DND-41 (cell line): ENCODE measurements at places on chromosomes 6 and 20.

DNA sequence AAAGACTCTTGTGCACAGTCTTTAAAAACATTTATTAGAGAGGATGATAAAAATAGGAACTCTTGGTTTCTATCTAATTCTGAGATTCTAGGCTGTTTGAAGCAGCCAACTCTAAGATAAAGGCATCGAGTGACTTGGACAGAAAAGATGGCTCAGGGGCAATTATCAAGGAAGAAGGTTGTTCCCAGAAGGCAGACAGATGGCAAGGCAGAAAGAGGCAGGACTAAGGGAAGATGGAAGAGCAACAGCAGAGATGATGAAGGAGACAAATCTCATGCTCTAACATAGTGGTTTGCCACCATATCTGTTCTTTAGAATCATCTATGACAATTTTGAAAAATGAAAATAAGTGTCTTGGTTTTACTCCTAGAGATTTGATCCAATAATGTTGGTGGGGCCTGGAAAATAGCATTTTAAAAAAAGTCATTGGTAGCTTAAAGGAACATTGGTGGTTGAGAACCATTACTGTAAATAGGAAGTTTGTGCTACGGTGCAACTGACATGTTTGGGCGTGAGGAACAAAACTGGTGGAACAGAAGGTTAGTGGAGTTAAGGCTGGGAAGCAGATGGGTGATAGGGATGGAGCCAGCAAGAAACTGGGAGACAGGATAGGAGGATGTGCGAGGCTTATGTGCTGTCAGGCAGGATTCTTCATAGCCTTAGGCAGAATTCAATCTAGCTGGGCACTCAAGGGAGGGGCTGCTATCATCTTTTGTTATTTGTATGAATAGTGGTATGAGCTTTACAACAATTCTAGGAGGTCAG lies 751.1 kb downstream of the DHX35 start:
- no peak overlapping the region for H3K4me3 ChIP-seq
- H3K36me3 ChIP-seq: no peaks in the 10 kb centered on the region
- H3K27ac ChIP-seq: no peak overlapping the region
- no peaks in the 10 kb centered on the region for H3K4me1 ChIP-seq
- DNase-seq: no peak
- H3K27me3 ChIP-seq: no peaks in the 10 kb centered on the region

DNA sequence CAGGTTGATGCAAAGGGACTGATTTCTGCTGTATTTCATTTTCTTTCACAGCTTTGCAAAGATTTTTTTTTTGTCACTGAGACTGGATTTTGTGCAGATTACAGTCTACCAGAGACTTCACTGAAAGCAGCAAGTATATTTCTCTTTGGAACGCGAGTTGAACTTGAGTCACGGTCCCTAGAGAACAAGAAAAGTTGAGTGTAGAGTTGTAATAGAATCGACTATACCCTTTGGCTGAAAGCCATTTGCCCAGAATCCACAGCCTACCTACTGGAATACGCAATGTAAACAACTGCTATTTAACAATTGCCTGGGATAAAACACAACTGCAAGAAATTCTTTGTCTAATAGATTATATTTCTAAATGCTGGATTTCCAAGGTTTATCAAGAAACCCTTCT lies 520.6 kb downstream of the HDGFL1 start:
- no peaks in the 10 kb centered on the region for H3K4me1 ChIP-seq
- H3K27me3 ChIP-seq: no peaks in the 10 kb centered on the region
- H3K36me3 ChIP-seq: no peaks in the 10 kb centered on the region
- H3K4me3 ChIP-seq: no peak overlapping the region
- no peak for DNase-seq

DNA sequence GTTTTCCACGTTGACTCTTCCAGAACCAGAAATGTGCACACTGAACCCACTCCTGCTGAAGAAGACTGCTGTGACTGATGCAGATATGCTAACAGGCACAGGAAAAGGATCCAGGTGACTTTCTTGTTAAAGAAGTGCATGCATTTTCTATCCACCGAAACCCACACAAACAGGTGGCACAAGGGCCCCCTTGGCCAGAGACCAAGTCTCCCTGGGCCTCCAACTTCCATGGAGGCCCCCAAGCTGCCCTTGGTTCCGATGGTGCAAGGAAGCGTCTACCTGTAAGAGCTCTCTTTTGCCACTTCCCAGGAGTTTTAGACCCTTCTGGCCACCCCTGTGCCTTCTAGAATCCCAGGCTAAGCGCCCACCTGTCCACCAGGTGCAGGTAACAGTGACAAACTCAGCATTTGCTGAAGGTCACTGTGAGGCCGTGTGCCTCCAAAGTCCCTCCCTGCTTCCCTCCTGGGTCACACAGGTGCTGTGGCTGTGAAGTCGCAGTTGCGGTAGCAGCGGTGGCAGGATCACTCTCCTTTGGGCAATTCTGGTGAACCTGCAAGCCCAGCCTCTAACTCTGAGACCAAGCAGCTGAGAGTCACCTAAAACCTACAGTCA lies 134.8 kb downstream of the PXDC1 start:
- H3K36me3 ChIP-seq: no peaks in the 10 kb centered on the region
- H3K4me3 ChIP-seq: no peak overlapping the region
- no peak overlapping the region for H3K27ac ChIP-seq
- no peaks in the 10 kb centered on the region for H3K4me1 ChIP-seq
- no peak for DNase-seq
- H3K27me3 ChIP-seq: peaks cover 7% of the 10 kb centered on the region

DNA sequence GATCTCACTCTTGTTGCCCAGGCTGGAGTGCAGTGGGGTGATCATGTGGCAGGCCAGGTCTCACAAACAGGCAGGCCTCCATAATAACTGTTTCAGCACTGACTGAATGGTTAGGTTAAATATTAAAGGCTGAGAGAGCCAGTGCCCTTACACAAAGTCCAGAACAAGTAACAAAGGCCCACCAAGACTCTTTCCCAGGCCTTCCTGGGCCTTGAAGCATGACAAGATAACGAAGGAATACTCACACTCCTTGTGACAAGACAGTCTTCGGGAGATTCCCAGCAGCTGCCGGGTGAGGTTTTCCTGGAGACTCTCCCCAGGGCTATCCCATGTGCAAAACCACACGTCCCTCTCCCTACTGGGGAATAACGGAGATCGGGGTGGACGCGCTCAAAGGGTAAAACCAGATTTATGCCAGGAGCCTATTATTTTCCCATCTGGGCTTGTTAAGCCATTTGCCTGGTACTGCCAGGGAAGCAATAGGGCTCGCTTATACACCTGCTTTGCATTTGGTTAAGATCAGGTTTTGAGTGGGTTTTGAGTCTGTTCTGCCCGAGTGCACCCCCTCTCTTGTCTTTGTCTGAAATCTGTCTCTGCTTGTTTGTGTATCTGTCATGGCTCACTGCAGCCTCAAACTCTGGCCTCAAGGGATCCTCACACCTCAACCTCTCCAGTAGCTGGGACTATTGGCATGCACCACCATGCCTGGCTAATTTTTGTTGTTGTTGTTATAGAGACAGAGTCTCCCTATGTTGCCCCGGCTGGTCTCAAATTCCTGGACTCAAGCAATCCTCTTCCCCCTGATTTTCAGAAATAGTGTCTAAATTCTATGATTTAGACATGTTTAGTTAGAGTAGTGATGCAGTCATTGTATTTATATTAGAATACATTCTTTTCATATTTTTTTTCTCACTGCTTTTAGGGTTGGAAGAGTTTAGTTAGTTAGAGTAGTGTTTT lies 1.4 kb upstream of the ENPP3 start:
- H3K4me1 ChIP-seq: no peaks in the 10 kb centered on the region

GRCh38 chr20:5767493-5768098 lies 17.4 kb downstream of the SHLD1 start:
- H3K36me3 ChIP-seq: peaks cover 4% of the 10 kb centered on the region; the same call in 1 of the 2 replicates
- no peak overlapping the region for H3K27ac ChIP-seq
- no peaks in the 10 kb centered on the region for H3K27me3 ChIP-seq

- H3K27me3 ChIP-seq: no peaks in the 10 kb centered on the region
- H3K4me3 ChIP-seq: no peak overlapping the region
- no peak for DNase-seq
- no peaks in the 10 kb centered on the region for H3K36me3 ChIP-seq
These were observed 17.4 kb upstream of the DACT2 start for GRCh38 chr6:168336967-168337366.

DNA sequence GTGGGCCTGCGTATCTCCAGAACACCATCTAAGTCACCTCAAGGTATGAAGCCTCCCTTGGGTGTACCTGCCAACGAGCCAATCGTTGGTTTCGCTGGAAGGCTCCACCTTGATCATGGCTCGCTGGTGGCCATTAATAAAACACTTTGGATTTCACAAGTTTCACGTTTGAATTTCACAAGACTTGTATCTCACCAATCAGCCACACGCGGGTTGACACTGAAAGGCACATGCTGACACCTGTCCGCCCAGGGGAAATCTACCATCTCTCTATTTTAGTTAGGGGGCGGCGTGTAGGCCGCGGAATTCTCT lies 586 bp upstream of the HMGA1 start:
- H3K4me3 ChIP-seq: peak overlapping the region; percentile 72
- peak overlapping the region; percentile 61; the same call in 1 of the 2 replicates for H3K27ac ChIP-seq
- peaks cover 36% of the 10 kb centered on the region for H3K4me1 ChIP-seq
- peaks cover 30% of the 10 kb centered on the region for H3K36me3 ChIP-seq
- H3K27me3 ChIP-seq: no peaks in the 10 kb centered on the region

GRCh38 chr20:25608774-25609173 lies 15.0 kb downstream of the NANP start:
- H3K4me3 ChIP-seq: no peak overlapping the region
- no peaks in the 10 kb centered on the region for H3K4me1 ChIP-seq
- no peak overlapping the region for H3K27ac ChIP-seq
- no peak for DNase-seq
- no peaks in the 10 kb centered on the region for H3K27me3 ChIP-seq

DNA sequence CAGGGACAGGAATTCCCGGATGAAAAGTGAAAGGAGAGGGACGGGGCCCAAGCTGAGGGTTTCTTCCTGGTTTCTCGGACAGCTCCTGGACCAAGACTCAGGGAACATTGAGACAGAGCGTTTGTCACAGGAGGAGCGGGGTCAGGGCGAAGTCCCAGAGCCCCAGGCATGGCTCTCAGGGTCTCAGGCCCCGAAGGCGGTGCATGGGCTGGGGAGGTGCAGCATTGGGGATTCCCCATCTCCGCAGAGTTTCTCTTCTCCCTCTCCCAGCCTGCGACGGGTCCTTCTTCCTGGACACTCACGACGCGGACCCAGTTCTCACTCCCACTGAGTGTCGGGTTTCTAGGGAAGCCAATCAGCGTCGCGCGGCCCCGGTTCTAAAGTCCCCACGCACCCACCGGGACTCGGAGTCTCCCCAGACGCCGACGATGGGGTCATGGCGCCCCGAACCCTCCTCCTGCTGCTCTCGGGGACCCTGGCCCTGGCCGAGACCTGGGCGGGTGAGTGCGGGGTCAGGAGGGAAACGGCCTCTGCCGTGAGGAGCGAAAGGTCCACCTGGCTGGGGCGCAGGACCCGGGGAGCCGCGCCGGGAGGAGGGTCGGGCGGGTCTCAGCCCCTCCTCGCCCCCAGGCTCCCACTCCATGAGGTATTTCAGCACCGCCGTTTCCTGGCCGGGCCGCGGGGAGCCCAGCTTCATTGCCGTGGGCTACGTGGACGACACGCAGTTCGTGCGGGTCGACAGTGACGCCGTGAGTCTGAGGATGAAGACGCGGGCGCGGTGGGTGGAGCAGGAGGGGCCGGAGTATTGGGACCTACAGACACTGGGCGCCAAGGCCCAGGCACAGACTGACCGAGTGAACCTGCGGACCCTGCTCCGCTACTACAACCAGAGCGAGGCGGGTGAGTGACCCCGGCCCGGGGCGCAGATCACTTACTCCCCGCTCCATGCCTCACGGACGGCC lies 54.6 kb upstream of the POLR1H start:
- no peak for DNase-seq
- no peaks in the 10 kb centered on the region for H3K4me1 ChIP-seq
- H3K27me3 ChIP-seq: no peaks in the 10 kb centered on the region
- H3K4me3 ChIP-seq: peak overlapping the region; percentile 40
- H3K36me3 ChIP-seq: no peaks in the 10 kb centered on the region
- no peak overlapping the region for H3K27ac ChIP-seq

GRCh38 chr6:43876602-43877001 lies 106.6 kb downstream of the VEGFA start:
- H3K4me3 ChIP-seq: no peak overlapping the region
- H3K27ac ChIP-seq: no peak overlapping the region
- DNase-seq: no peak
- peaks cover 6% of the 10 kb centered on the region for H3K27me3 ChIP-seq
- H3K4me1 ChIP-seq: no peaks in the 10 kb centered on the region

GRCh38 chr6:164095056-164095455 lies 680.5 kb downstream of the QKI start:
- no peak overlapping the region for H3K4me3 ChIP-seq
- no peak overlapping the region for H3K27ac ChIP-seq
- no peaks in the 10 kb centered on the region for H3K4me1 ChIP-seq

- no peak overlapping the region for H3K4me3 ChIP-seq
- H3K27me3 ChIP-seq: no peaks in the 10 kb centered on the region
- no peak overlapping the region for H3K27ac ChIP-seq
- no peaks in the 10 kb centered on the region for H3K4me1 ChIP-seq
These were observed 29.3 kb downstream of the SRC start for GRCh38 chr20:37375227-37375626.

GRCh38 chr6:112636650-112637262 lies 289.6 kb downstream of the RFPL4B start:
- no peak overlapping the region for H3K4me3 ChIP-seq
- no peaks in the 10 kb centered on the region for H3K4me1 ChIP-seq
- H3K36me3 ChIP-seq: no peaks in the 10 kb centered on the region
- H3K27ac ChIP-seq: no peak overlapping the region

DNA sequence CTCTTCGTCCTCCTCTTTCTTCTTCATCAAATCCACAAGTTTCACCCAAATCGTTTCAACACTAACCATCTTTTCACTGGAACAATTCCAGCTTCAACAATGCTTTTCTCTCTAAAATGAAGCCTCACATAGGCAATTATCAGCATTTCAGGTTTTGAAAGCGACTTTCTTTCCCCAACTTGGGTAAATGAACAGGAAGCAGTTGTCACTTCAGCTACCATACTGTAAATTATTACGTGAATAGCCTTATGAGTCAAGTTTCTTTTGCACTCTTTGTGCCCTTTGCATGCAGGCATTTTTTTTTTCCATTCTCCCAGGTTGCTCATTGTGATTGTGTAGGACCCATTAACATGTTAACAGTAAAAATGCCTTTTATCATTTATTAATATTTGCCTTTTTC lies 121.7 kb upstream of the BTBD3 start:
- DNase-seq: no peak
- no peaks in the 10 kb centered on the region for H3K4me1 ChIP-seq
- no peak overlapping the region for H3K4me3 ChIP-seq
- H3K36me3 ChIP-seq: no peaks in the 10 kb centered on the region
- H3K27ac ChIP-seq: no peak overlapping the region
- H3K27me3 ChIP-seq: no peaks in the 10 kb centered on the region

DNA sequence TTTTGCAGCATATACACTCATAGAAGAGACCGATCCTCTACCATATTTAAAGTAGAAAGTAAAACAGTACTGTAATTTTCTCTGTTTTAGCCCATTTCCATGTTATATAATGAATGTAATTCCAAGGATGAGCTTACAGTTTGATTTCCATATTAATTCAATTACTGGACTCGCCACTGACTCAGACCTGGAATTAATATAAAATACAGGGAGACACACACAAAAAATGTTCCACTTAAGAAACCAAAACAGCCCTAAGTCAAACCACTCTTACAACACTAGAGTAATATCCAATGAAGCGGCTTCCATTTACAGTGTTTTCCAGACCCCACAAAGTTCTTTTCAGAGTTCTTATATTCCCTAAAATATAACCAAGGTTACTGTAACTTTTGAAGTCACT lies 110.6 kb downstream of the BACH2 start:
- H3K36me3 ChIP-seq: no peaks in the 10 kb centered on the region
- no peaks in the 10 kb centered on the region for H3K4me1 ChIP-seq
- no peaks in the 10 kb centered on the region for H3K27me3 ChIP-seq
- no peak overlapping the region for H3K4me3 ChIP-seq

GRCh38 chr6:35275744-35276260 lies 16.3 kb downstream of the ZNF76 start:
- no peaks in the 10 kb centered on the region for H3K27me3 ChIP-seq
